ENCODE measurements at places on chromosomes 1 and 21.

DNA sequence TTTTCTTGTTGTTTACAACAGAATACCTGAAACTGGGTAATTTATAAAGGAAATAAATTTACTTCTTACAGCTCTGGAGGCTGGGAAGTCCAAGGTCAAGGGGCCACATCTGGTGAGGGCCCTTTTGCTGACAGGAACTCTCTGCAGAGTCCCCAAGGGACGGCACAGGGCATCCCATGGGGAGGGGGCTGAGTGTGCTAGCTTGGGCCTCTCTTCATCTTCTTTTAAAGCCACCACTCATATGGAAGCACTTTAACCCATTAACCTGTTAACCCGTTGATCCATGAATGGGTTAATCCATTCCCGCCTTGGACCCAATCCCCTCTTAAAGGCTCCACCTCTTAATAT lies 76.3 kb downstream of the OBSCN start:
- DNase-seq: no peak

DNA sequence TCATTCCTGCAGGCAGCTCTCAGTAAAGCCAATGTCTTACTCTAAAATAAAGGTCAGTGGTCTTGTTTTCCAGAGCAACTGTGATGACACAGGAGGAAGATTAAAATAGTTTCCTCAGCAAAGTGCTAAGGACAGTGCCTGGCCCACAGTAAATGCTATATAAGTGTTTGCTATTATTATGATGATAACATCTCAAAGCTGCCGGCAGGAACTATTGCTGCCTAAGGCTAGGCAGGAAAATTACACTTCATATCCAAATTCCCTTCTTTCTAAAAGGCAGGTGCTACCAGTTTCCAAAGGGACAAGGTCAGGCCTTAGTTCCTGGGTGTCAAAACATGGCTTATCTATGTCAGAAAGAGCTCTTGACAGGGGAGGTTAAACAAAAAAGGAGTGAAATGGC lies 401.3 kb downstream of the HHAT start:
- DNase-seq: no peak

DNA sequence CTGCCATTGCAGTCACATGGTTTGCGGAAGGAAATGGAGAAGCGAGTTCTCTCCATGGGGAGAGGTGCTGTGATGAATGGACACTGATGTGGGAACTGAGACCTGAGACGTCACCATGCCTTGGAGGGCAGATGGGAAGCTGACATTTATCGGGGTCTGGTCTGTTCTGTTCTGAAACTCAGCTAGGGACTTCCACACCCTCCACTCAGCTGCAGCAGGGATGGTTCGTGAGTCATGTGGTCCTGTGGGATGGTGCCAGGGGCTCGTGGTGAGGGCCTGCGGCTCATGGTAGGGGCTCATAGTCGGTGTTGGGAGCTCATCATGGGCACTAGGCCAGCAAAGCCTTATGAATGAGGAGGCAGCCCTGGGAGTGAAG lies 6.1 kb downstream of the GPR137B start:
- DNase-seq: no peak

DNA sequence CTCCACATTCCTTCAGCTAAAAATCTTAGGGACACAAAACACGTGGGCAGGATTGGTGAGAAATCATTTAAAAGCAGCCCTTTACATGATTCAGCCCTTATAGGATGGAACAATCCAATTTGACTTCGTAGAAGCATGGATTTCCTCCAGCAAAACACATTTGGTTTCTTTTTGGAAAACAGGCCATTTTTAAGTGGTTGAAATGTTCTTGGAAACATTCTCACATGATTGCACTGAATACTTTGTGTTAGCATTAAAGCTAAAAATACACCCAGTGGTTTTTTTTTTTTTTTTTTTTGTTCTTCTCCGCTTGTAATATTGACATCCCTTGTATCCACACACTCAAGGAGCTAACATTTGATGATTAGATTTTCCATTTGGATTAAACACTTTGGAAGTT lies 42.1 kb upstream of the ABCG1 start:
- no peak for DNase-seq

DNA sequence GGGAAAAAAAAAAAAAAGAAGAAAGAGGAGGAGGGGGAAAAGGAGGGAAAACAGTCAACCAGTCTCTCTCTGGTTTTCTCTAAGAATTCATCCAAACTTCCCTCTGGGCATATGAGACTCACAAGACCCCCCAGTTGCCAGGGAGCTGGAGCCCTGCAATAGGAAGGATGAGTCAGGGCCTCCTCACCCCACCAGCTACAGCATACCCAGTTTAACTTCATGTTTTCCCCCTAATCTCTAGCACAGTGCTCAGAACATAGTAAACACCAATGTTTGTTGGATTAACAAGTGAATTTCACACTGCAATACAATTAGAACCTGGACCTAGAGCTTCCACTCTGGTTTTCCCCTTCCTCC lies 7.8 kb downstream of the F11R start:
- DNase-seq: no peak

GRCh38 chr1:64228167-64228957 lies 24.9 kb downstream of the UBE2U start:
- DNase-seq: no peak

- DNase-seq: no peak
These were observed 19.3 kb upstream of the KLHDC8A start for GRCh38 chr1:205375835-205376545.

Measured in T-helper 1 cell (primary cell).